ENCODE measurements at places on chromosomes 2 and 18.

DNA sequence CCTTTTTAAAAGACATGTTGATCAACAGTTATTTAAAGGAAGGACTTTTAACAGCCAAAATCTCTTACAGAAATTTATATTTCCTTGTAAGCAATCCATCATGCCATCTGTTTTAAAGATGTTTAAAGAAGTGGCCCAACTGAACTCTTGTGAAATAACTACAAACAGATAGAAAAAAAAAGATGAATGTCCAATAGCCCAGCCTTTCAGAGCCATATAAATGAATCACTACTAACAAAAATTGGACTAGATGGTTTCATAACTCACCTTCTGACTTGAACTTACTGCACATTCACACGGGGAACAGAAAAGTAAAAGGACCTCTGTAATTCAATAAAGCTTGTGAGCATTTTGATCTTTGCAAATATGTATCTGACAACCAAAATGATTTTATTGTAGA is 319.0 kb upstream of the CHAC2 start:
- DNase-seq: peak; percentile 56

DNA sequence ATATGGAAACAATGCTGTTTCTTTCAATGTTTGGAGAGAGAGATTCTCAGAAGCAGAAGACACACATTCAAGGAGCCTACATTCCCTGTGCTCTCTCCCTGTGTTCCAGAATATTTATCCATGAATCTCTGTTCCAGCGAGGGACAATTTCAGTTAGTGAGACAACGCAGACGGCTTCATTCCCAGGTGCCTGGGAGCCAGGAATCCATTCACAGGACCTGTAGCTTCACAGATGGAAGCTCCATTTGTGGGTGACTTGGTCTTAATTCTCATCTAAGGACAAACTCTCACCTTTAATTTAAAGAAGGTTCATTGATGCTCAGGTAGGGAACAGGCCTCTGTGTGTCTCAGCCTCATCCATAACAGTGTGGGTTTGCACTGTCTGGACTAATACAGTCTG is 1156.6 kb downstream of the RPIA start:
- DNase-seq: no peak

DNA sequence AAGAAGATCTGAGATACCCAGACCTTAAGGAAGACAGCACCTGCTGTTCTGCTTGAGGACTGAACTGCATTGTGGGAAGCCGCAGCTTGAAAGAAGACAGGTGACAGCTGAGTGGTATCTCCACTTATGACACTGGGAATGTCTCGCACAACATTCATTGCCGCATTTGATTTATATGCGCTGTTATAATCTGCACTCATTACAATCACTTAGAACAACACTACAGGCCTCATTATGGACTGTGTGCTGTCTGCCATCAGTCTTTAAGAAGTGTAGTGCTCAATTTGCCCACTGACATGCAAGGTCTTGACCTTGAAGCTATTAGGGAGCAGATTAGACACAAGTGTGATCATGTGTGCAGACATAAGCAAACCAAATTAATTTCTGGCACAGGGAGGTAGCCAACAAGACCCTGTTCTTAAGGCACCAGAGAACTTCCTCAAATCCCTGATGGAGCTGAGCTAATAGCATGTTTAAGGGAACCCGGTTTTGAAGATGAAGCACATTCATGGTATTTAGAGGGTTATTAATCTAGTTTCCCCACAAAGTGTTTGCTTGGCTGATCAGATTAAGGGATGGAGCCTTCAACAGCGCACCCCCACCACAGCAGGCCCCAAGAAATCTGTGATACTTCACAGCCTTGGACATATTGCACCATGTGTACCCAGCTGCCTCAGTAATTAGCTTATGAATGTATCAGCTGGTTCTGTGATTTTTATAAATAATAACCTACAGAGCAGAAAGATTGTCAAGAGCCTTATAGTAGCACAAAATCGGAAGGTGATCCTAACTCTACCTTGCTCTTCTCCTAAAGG is 146.8 kb downstream of the SATB2 start:
- DNase-seq: no peak

DNA sequence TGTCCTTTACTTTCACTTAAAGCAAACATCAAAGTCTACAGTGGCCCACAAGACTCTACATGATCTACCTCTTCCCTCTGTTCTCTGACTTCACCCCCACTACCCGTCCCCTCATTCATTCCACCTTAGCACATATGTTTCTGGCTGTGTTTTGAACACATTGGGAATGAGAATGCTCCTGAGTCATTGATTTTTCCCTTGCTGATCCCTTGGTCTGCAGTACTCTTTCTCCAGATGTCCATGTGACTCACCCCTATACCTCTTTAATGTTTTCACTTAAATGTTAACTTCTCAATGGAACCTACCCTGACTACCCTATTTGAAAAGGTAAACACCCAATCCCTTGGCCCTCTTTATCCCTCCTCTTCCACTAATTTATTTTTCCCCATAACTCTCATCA is 30.7 kb upstream of the FRZB start:
- no peak for DNase-seq

DNA sequence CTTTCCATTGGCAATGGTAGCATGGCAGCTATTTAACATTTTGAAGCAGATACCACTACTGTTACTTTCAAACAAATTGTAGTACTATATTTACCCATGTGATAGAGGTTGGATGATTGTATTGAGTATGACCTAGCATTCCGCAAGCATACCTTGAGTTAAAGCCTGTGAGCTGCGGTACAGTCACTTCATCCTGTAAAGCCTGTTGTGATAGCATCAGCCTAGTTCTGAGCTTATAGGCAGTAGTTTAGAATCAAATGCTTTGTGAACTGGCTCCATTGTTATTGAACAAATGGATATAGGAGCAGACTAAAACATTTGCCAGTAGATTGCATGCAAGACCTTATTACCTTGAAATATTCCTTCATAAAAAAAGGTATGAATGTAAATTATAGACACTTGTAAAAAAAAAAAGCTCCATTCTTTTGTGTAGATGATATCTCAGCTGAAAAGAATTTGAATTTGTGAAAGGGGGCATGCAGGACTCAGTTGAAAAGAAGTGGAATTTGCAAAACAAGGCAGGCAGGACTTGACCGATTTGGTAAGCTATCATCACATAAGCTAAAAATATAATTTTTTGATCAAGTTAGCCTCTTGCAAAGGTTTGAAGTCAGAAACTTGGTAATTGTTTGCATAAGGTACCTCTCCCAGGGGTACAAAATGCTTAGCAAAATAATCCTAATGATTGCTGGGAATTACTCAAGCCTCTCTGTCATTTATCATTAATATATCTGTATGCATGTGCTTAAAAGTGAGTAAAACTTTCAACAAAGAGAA is 138.5 kb upstream of the ITGA4 start:
- no peak for DNase-seq

Data from fibroblast of gingiva (primary cell).